ENCODE measurements at places on chromosomes 12 and 14.

DNA sequence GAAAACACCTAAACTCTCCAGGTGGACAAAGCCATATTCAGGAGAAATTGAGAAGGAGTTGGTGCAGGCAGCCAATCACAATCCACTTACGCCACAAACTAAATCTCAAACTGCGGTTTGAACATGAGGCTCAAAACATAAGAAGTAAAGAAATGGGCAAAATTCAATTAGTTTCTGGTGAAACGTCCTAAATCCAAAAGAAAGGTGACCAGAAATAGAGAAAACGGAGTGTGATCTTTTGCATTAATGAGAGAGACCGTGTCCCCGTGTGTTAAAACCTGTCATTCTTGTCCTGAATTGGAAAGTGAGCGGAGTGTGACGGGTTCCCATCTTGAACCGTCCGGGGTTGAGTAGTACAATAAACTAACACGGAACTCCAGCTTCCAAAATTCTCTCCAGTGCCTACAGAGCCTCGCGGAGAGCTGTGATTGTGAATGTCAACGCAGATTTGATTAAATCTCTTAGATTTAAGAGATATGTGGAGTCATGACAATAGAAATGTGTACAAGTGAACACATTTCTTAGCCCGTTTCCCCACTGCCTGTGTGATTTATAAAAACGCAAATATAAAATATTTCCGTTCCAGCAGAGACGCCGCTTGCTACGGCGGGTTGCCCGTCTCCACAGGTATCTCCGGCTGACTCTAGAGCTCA, 595 bp upstream of the METAP2 start:
- peak; percentile 52 for ATAC-seq

- ATAC-seq: no peak
Observed at GRCh38 chr12:50546441-50547318, 41.9 kb downstream of the DIP2B start.

- no peak for ATAC-seq
Observed at GRCh38 chr12:118711185-118711584, 270.2 kb upstream of the SRRM4 start.

- no peak for ATAC-seq
Observed at GRCh38 chr12:57734591-57734990, 4.0 kb downstream of the AGAP2 start.

DNA sequence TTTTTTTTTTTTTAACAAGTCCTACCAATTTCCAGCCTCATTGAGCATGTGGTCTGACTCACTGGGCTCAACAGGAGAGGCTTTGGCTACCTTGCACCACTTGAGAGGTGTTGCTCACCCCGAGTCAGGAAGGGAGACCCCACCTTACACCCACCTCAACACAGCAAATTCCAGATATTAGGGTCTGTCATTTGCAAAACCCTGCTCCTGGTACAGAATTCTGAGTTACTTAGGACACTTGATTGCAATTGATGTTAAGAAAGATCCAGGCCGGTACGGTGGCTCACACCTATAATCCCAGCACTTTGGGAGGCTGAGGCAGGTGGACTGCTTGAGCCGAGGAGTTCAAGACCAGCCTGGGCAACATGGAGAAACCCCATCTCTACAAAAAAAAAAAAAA, 14.1 kb downstream of the DGLUCY start:
- no peak for ATAC-seq
